ENCODE measurements at places on chromosomes 11 and 22.

DNA sequence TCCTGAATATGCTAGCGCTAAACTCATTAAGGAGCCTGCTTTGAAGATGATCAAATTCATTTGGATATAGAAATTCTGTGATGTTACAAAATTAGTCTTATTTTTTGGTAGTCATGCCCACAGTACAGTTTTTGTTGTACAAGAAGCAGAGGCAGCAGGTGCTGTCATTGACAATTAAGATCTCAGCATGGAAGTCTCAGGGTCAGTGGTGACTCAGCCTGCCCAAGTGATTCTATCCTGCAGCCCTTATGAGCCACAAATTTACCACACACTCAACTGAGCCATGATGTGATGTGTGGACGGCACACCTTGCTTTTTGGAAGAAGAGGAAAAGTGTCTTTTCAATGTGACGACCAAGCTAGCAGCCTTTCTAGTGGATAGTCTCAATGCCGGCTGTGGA is 153.6 kb upstream of the SORL1-AS1 start:
- no peak for DNase-seq

DNA sequence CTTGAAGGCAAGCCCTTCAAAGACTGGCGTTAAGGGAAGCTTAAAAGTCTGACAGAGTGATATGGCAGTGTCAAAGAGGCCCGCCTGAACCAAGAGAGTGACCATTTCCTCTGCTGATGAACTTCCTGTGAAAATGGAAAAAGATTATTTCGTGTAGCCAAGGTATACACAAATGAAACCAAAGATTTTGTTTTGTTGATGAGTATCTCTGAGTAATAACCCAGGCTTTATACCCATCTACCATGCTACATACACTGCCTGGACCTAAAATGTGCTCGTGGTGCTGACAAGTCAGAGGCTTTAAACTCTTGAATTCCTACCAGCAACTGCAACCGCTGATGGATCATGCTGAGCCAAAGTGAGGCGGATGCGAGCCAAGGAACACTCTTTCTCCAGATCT is 21.0 kb upstream of the FNBP4 start:
- no peak for DNase-seq

- DNase-seq = no peak
Measured at GRCh38 chr11:78646564-78647185, 72.0 kb upstream of the NARS2 start.

DNA sequence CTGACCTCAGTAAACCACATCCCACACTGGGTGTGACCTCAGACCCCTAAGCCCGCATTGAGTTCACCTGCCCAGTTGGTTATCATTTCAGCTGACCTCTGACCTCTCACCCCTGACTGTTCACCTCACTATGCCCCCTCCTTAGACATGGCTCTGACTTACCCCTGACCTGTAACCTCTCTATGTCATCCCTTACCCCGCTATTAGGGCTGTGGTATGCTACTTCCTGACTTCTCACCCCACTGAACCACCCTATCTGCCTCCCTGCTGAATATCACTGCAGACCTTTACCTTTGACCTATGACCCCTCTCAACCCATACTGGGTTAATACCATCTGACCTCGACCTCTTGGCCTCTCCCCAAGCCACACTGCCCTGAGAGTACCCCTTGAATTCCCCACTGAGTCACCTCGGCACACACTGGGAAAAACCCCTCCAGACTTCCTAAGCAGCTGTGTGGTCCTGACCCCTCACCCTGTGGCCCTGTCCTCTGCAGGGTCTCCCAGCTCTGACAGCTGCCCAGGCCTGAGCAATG is 8.3 kb downstream of the PLCB3 start:
- no peak for DNase-seq

- no peak for DNase-seq
Measured at GRCh38 chr11:100592619-100593260, 94.3 kb upstream of the ARHGAP42 start.

- DNase-seq = no peak
Measured at GRCh38 chr11:3737386-3737933, 59.9 kb downstream of the NUP98 start.

DNA sequence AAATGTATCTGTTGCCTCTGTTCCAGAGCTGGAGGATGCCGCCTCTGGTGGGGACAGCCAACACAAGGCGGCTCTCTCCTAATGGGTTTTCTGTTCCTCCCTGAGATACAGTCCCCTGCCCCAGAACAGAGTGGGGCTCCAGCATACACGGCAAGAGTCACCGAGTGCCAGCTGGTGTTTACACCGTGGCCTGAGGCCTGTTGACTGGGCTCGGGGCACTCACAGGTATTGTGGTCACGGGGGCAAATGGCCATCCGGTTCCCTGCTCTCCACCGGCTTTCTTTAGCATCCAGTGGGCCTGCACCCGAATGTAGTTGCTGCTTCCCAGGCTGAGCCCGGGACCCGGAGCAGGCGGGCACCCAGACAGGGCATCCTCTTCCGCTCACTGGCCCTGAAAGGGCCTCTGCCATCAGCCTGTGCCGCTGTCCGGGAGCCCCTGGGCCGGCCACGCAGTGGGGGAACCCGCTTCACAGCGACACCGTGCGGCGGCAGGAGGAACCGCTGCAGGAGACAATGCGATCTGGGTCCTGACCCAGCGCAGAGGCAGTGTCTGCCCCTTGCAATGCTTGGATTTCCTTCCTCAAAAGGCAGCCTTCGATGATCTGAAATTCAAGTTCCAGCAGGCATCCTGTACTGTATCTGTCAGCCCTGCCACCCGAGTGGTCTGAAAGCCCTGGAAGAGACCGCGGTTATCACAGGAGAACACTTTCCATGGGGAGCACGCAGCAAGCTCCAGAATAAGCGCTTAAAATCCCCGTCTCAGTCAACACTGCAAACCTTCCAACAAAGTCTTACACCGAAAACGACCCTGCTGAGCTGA is 859 bp upstream of the KRTAP5-5 start:
- no peak for DNase-seq

DNA sequence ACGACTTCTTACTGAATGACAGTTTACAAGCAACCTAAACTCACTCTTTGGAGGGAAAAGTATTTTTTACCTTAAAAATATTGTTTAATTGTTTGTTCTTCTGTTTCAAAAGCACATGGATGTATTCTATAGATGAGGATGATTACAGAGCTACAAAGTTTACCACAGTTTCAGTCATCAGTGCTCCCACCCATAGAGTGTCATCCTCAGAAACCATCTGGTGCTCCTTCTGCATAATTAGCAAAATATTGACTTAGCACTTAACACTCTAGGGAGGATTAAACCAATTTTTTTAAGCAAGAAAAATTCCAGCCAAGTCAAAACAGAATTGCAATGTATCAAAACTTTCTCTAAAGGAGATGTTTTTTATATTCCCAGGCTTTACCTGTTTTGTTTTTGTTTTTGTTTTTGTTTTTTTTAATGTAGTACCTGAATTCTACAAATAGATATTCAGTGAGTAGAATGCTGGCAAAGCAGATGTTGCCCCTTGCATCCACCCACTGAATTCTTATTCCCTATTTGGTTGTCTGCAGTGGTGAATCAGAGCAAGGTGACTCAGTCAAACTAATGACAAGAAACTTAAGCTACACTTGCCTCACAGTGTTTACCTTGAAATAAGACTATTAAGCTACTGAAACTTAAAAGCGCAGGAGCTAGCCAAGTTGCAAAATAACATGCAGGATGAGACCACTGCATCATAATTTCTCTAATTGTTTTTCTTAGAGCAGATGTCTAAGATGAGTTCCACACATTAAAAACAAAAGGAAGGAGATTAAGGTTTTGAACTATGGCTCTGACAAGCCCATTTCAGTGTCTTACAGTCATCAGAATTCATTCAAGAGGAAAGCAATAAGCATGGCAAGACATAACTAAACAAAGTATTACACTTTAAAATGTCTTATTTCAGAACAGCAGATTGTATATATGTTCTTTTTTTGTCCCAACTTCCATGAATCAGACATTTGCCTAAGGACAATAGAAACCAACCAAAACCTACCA is 155.1 kb upstream of the SOX6 start:
- no peak for DNase-seq

GRCh38 chr11:64339286-64339685 is 718 bp upstream of the CCDC88B start:
- DNase-seq = no peak

DNA sequence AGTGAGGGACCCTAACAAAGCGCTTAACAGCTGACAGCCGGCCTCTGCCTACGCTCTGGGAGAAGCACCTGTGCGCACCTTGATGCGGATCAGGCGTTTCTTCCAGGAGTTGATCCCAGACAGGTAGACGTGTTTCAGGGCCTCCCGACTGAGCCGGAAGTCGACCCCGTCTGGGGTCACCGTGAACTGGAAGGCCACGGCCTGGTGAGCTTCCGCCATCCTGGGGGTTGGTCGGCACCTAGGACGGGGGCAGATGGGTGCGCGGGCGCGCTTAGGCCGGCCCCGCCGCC is 585 bp downstream of the CPT1B start:
- DNase-seq = no peak

DNA sequence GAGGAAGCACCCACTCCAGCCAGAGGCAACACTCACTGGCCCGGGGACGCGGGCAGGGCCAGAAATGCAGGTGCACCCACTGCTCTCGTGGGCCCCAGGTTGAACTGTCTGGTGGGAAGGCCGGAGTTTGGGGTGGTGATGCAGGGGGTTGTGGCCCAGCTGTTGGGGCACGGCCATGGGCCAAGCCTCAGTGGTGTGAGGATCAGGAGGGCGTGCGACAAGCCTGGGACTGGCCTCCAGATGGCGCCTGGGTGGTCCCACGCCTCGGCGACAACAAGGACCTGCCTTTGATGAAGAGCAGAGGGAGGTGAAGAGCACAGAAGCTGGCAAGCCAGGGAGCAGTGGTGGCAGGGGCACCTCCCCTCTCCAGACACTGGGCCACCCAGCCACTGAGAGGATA is 240.8 kb downstream of the BRD1 start:
- DNase-seq = no peak

- DNase-seq = no peak
Measured at GRCh38 chr22:29744902-29745301, 21.9 kb downstream of the ZMAT5 start.

DNA sequence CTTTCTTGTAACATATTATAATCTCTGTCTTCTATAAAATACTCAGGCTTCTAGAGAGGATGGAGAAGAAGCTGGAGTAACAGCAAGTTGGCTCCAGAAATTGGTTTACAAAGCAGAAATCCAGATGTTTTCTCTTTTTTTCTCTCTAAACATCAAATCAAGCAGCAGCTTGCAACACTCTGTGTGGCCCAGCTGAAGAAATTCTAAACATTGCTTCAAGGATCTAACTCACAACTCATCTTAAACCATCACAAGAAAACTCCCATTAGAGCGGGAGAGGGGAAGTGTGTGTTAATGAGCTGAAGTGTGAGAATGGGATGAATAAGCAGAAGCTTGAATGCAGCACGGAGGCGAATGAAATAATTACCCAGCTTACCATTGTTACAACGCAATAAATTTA is 146.5 kb downstream of the OPCML start:
- no peak for DNase-seq

- no peak for DNase-seq
Measured at GRCh38 chr11:78525720-78526119, 48.9 kb downstream of the NARS2 start.

DNA sequence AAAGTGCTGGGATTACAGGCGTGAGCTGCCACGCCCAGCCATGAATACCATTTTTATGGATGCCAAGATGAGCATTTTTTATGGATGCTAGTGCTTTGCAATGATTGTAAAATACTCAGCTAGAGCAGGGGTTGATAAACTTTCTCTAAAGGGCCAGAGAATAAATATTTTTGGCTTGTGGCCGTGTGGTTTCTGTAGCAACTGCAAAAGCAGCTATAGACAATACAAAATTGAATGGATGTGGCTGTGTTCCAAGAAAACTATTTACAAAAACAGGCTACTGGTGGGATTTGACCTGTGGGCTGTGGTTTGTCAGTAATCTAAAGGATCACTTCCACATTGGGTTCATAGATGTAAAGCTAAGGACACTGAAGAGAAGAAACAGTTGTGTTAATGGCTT is 56.0 kb downstream of the COMMD9 start:
- DNase-seq = no peak

- no peak for DNase-seq
Measured at GRCh38 chr11:102010776-102011494, 36.3 kb upstream of the CFAP300 start.

GRCh38 chr11:86145439-86146156 is 76.7 kb upstream of the PICALM start:
- no peak for DNase-seq

DNA sequence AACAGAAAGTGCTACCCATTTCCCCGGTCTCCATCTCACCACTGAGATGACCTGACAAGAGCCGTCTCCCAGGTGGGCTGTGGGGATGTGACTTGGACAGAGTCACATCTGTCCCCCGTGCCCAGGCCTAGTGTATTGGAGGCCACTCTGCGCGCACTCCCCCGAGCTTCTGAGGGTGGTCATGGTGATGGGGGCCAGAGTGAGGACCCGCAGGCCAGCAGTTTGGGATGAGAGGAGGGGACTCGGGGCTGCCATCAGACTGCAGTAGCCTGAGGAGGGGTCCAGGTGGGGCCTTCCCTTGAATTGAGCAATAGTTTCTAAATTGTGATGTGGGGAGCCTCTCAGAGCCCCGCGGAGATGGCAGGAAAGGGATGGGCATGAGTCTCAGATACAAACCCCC is 852.6 kb downstream of the TBC1D22A start:
- no peak for DNase-seq

DNA sequence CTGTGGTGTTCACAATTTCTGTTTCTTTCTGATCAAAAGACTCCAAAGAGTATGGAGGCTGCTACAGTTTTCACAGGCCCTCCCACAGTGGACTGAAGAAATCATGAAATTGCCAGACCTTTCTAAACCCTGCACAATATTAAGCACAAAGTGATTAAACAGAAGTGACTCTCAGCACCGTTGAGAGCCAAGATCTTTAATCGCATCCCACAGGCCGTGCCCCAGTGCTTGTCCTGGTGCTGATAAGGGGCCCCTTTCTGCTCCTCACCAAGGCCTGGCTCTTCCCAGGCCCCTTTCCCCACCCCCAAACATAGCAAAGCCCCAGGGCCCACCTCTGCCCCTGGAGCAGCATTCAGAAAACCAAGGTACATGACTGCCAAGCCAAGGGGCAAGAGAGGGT is 57.4 kb upstream of the BMAL1 start:
- no peak for DNase-seq

- no peak for DNase-seq
Measured at GRCh38 chr11:16861862-16862261, 123.4 kb downstream of the C11orf58 start.

DNA sequence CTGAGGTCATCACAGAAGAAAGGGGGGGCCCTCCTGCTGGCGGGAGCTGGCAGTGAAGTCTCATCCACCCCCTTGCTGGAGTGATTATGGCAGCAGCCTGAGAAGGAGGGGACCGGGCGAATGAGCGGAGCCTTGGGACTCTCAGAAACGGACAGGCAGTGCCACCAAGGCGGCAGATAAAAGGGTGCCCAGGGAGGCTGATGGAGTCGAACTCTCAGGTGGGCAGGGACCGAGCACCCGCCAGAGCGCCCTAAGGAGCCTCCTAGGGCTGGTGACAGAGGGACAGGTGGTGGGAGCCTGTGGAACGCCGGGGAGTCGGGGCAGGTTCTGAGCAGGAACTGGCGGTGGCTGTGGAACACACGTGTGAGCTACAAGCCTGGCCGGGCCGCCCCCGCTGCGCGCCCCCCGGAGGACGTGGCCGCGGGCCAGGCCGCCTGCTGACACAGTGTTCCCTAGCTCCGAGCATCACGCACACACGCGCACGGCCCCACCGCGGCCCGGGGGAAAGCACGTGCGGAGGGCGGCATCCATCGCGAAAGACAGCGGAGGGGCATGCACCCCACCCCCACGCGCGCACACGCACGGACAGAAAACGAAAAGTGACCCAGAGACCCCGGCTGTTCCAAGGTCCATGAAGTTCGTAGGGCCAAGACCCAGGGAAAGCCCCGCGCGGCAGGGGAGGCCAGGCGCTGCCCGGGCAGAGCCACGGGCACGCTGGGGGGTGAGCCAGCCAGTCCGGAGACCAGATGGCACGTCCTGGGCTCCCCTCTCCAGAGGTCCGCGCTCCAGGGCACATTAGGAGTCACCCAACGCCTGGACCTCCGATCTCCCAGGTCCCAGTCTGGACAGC is 1.0 kb downstream of the VWCE start:
- DNase-seq = peak; percentile 4
